ENCODE measurements at places on chromosomes 13 and 19.

GRCh38 chr19:1470305-1471009, 8.6 kb downstream of the C19orf25 start:
- no peak for DNase-seq

DNA sequence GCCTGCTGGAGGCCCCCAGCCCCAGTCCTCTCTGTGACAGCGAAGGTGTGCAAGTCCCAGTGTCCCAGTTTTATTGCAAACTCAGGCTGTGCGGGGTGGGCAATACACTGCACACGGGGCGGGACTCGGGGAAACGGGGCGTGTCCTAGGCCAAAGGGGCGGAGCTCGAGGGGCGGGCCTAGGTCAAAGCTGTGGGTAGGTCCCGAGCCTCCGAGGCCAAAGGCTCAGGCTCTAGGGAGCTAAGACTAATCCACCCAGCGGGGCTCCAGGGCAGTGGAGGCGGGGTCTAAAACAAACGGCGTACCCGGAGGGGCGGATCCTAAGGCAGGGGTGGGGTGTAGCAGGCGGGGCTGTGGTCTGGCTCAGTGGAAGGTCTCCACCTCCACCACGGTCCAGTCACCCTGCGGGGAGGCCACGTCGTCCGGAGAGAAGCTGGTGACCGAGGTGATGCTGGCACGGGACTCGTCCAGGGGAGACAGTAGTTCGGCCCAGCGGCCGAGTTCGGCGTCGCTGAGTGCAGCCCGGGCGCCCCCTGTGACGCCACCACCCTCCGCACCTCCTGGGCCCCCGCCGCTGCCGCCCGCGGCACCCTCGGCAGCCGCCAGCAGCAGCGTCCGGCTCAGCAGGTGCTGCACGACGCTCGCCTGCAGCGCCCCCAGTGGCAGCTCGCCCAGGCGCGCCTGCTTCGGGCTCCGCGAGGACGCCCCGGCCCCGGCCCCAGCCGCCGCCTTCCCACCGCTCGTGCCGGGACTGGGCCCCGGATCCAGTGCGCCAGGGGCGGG, 5.3 kb downstream of the PRR36 start:
- peak; percentile 90 for DNase-seq

DNA sequence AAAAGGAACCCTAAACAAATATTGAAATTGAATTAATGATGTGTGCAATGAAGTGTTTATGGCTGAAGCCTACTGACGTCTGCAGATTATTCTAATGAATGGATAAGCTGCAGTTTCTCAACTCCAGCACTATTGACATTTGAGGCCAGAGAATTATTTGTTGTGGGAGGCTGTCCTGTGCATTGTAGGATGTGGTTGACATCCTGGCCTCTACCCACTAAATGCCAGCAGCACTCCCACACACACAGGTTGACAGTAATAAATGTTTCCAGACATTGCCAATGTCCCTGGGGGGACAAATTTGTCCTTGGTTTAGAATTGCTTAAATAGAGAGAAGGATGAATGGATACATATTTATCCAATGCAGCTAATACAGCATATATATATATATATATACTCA, 19.2 kb upstream of the MYH14 start:
- no peak for DNase-seq

- DNase-seq, result no peak
Observed at GRCh38 chr13:45915686-45916439, 64.3 kb upstream of the SIAH3 start.

DNA sequence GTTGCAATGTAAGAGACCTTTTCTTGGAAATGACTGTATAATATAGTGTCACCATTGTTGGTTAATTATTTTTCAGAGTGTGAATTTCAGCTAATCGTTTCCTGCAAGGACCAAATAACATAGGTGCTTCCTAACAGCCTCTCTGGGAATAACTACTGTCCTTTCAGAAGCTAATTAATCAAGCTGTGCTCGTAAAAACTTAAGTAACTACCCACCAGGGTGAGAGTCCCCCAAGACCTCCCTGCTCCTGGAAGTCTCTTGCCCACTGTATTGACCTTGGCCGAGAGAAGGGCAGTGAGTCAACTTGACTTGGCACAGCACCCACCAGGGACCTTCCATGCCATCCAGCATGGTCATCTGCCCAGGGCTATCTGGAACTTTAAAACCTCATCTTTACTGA, 50.3 kb downstream of the UQCRFS1 start:
- no peak for DNase-seq

GRCh38 chr13:72536714-72537394, 190.6 kb downstream of the MZT1 start:
- no peak for DNase-seq

DNA sequence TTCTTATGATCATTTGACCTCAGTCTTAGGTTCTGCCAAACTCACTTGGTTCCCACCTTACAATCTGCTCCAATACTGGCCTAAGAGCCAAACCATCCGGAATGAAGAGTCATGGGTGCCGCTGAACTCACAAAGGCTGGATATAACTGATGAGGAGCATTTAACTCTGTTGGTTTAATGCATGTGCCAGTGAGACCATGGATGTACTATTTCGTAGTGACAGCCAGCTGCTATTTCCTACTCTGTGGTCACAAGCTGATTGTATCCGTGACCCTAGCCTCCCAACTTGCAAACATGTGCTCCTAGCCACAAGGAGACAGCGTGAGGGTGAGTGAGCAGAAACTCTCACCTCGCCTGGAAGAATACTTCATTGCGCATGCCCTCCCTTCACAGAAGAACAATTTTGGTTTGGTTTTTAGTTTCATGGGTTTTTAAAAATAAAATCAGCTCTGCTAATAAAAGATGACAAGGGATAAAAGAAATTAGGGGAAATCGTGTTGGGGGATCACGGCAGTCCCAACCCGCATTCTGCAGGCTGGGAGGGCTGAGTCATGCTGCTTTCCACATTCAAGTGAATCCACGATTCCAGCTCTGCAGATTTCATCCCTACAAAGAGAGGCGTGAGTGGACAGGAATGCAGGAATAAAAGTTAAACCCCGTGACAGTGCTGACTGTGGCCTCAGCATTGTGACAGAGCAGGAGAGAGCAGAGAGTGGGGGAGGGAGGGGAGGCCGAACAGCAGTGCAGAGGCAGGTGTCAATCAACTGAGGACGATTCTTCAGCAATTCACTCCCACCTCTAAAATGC, 66.8 kb upstream of the RAP2A start:
- no peak for DNase-seq

GRCh38 chr13:59671881-59672280, 491.8 kb downstream of the DIAPH3 start:
- DNase-seq, result no peak

GRCh38 chr19:591099-591958, 1.6 kb downstream of the HCN2 start:
- peak; percentile 69 for DNase-seq

- no peak for DNase-seq
Observed at GRCh38 chr19:6033744-6034264, 55.9 kb upstream of the RANBP3 start.

- no peak for DNase-seq
Observed at GRCh38 chr13:24134231-24134630, 26.3 kb upstream of the SPATA13 start.

- DNase-seq, result no peak
Observed at GRCh38 chr13:41678249-41678648, 220.9 kb downstream of the RGCC start.

DNA sequence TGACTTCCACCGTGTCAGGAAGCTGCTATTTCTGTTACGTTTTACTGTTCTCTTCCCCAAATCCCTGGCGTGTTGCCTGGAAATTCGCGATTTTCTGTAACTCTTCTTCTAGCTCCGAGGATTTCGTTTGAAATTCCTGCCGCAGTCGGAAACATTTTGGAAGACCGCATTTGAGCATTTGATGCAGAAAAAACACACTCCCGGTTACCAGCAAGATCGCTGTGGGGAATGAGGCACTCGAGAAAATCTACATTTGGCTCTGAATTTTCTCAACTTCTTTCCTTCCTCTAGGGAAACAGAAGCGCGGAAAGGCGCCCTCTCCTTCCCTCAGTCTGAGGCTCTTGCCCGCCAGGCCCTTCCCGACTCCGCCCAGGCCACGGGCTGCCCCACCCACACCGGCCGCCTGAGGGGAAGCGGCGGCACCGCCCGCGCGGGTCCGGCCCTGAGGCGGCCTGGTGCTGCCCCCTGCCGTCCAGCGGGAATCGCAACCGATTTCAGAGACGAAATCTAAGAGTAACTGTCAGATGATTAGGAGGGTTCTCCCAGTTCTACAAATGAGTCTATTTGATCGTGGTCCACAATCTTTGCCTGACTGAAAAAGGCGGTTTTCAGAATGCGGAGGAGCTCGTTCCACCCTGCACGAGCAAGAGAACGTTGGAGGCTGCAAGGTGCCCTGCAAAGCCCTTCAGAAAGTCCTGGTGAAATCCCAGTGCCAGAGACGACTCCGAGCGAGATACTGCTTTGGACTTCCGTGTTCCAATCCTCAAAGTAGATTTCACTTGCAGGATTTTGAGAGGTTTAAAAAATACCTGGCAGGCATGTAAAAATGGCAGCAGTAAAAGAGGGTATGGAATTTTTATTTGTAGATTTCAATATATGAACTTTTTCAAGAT, 18.4 kb upstream of the TUBGCP3 start:
- DNase-seq, result peak; percentile 97

DNA sequence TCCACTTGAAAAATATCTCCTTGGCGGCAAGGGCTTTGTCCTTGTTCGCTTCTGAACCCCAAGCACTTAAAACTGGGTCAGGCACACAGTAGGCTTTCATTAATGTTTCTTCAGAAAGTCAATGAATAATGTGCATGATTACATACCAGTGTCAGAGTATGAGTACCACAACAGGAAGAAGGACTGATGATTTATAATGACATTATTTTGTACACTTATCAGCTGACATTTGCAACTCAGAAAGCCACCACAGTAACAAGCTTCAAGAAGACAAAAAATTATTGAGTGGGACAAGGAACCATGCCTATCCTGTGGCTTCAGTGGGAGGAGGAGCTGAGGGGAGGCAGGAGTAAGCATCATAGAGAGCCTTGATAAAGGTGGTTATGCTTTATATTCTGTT, 10.0 kb downstream of the POLR1D start:
- DNase-seq, result no peak

DNA sequence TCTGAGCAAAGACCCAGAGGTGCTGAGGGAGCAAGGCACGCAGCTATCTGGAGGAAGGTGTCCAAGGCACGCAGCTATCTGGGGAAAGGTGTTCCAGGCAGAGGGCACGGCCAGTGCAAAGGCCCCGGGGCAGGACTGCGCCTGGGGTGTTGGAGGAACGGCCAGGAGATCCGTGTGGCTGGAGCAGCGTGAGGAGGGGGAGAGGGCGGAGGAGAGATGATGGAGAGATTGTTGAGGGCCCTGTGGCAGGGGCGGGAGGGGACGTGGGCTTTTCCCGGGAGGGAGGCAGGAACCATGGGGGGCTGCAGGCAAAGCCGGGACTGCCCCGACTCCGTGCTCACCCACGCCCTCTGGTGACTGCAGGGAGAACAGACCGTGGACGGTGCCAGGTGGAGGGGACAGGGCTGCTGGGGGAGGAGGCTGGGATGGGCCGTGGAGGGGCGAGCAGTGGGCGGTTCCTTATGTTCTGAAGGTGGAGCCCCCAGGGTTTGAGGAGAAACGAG, 13.3 kb upstream of the MISP start:
- DNase-seq, result no peak

DNA sequence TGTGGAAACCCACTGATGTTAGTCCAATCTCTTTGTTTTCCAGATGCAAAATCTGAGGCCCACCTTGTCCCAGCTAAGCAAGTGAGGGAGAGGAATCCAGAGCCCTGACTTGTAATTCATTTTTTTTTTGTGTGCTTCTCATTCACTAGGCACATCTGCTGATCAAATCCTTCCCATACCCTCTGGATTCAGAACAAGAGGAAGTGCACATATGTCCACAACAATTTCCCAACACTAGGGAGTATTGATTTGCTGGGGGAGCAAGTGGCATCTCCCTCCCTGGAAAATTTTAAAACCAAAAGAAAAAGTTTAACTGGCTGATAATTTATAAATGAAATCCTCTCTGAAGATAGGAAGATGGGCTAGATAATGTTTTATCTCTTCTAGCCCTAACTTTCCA, 94.6 kb upstream of the RFC3 start:
- DNase-seq, result no peak

DNA sequence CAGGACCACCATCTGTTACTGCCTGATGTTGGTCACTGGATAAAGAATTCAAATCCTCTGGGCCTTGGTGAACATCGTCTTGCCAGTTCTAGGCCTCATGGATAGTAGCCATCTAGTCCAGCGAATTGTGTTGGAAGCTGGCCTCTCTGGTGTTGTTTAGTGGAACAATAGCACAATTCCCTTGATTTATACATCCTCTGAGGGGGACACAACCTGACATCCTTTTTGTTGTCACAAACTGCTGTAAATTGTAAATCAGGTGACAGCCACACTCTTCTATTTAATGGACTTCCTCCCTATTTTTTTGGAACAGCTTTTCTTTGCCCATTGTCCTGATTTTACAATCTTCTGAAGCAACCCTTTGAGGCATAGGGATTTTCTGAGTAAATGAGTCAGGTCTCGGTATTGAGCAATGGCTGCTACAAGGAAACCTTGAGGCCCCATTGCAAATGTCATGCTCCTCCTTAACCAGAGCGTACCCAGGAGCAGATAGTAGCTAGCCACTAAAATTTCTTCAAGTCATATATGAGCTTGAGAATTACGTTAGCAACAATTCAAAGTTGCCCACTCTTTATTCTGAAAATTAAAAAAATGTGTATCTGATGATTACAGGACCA, 263.3 kb downstream of the COG6 start:
- DNase-seq, result no peak

DNA sequence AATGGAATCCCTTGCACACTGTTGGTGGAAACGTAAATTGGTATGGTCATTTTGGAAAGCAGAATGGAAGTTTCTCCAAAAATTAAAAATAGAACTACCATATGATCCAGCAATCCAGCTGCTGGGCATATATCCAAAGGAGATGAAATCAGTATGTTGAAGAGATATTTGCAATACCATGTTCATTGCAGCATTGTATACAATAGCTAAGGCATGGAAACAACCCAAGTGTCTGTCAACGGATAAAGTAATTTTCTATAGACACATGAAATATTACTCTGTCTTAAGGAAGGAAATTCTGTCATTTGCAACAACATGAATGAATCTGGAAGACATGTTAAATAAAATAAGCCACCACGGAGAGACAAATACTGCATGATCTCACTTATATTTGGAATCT, 124.7 kb downstream of the GPC5 start:
- no peak for DNase-seq

- no peak for DNase-seq
Observed at GRCh38 chr13:51524829-51525566, 59.3 kb upstream of the WDFY2 start.

DNA sequence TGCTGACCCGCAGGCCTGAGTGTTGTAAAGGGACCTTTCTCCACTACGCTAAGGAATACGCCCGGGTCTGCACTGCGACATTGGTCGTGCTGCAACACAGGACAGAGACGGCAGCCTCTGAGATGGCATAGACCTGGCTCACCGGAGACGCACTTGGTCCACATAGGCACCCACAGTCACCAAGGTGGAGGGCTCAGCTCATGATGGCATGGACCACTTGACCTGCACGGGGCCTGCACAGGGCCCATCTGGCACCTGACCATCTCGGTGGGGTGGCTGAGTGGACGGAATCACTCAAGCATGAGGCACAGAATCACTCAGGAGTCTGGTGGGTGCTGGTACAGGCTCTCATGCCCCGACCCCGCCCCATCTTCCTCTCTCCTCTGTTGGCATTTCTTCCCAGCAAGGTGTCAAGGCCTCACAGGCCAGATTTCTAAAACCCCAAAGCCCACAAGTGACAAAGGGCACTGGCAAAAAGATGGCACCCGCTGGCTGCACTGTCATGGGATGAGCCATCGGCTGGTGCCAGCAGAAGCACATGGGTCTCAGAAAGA, 45.9 kb downstream of the TSHZ3 start:
- DNase-seq, result peak; percentile 51
